ENCODE measurements at places on chromosomes 5 and 9.
A peak's percentile ranks its signal among the peaks of the same experiment; 100 is the strongest.

DNA sequence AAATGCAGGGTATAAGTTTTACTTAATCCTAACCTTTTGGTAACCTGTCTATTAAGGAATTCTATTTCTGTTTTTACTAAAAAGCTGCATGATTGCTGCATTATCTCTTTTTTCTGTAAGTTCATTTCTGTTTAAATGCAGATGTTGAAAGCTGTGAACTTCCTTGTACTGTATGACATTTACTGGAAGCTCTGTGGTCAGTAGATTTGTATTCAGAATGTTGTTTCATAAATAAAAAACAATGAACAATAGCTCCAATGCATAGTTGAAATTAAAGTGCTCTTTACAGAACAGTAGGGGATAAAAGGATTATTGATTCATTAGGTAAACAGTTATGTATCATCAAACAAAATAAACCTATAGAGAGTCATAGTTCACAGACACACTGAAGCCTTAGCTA lies 46.5 kb upstream of the FKTN start:
- DNase-seq: no peak

DNA sequence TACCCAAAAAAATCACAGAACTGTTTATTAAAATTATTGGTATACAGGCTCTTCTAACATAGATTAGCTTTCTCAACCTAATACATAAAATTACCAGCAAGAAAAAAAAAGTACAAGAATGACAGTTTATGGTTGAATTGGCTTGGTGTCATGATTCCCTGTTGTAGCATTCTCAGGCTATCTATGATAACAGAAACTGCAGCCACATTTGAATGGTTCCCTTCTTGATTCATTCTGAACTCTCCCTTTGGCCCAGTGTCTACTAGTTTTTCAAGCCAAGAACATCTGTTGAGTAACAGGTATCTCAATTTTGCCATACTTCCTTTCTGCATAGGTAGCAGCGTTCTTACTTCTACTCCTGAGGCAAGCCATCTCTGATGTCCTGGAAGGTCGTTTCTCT lies 3.0 kb downstream of the SPIN1 start:
- DNase-seq: no peak

DNA sequence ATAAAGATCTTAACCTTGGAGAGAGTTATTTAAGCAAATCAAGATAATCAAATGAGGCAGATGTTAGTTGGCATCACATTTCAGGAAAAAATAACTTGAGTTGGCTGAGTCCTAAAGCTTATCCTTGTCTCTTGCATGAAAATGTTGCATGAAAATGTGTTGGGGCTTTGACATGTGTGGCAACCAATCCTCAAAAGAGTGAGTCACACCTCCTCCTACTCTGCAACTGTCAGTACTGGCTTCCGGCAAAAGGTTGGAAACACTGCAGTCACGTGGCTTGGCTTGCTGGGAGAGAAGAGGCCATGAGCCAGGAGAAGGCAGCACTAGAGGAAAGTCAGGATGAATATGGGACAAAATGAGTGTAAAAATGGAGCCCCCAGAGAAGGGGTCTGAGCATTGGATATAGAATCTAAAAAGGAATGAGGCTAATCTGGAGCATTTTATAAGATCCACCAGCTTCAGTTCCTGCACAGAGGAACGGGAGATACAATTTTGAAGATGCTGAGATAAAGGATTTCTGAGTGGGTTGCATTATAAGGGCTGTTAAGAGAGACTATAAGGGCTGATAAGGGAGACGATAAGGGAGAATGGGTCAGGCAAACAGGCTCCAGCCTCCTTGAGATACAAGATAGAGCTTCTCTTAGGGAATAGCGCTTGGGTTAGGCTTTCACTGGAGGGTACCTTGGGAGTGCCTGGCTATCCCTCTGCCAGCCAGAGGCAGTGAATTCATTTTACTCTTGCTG lies 43.1 kb downstream of the SPATA31D1 start:
- DNase-seq: peak; percentile 26

- no peak for DNase-seq
Observed at GRCh38 chr5:17929171-17929570, 294.9 kb downstream of the TAF11L14 start.

GRCh38 chr5:150487199-150488061 lies 20.5 kb upstream of the NDST1 start:
- DNase-seq: peak; percentile 71

DNA sequence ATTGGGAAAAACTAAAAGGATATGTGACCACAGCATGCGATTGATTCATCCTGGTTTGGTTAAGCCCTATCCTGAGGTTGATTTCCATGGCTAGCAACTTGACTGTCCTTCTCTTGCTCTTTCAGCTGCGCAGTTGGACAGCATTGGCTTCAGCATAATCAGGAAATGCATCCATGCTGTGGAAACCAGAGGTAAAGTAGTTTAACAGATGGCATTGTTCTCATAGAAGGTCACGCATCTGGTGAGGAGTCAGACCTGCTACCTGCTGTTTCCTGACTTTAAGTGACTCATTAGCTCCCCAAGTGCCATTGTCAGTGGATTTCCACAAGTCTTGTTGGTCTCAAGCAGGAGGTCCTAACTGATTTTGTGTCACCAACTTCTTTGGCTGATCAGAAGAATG lies 266.9 kb downstream of the ARHGAP26 start:
- DNase-seq: peak; percentile 54

DNA sequence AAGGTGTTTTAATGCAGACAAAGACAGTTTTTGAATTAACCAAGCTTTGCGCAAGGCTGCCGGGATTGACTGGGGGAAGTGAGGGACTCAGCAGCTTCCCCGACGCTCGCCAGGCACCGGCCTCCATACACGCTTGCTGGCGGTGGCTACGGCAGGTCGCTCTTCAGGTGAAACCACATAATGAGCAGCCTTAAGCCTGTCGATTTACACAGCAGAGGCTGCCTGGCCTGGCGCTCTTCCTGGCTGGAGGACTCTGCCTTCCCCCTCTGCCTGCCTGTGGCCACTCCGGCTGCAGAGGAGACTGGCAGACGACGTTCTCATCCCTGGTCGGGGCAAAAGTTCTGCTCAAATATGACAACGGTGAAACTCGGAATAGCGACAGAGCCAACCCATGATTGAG lies 9.0 kb upstream of the NOTCH1 start:
- no peak for DNase-seq

DNA sequence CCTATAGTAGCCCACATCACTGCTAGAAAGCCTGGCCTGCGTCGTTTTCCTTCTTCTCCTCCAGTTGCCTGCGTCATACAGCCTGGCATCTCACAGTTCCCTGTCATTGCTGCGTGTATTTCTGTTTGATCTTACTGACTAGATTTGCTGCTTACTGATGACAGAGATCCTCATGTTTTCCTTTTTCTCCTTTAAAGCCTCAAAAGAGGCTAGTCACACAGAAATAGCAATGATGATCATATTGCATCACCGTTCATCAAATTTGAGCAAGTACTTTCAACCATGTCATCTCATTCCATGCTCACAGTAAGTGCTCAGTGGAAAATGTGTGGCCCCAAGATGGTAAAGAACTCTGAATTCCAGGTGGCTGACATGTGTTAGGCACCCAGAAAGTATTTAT lies 76.8 kb downstream of the MVB12B start:
- DNase-seq: no peak

DNA sequence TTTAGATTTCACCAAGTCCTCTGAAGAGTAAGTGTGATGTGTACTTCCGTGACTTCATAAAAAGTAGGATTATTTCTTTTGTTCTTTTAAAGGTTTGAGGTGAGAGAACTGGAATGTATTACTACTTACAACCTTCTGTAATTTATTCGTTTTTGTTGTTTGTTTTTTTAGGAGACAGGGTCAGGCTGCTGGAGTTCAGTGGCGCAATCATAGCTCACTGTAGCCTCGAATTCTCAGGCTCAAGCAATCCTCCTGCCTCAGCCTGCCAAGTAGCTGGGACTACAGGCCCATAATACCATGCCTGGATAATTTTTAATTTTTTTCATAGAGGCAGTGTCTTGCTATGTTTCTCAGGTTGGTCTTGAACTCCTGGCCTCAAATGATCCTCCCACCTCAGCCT lies 68.3 kb upstream of the RETREG1 start:
- DNase-seq: no peak

- DNase-seq: no peak
Observed at GRCh38 chr9:97366476-97366875, 45.4 kb upstream of the TDRD7 start.

- DNase-seq: peak; percentile 19
Observed at GRCh38 chr9:128190516-128191405, 611 bp downstream of the CIZ1 start.

DNA sequence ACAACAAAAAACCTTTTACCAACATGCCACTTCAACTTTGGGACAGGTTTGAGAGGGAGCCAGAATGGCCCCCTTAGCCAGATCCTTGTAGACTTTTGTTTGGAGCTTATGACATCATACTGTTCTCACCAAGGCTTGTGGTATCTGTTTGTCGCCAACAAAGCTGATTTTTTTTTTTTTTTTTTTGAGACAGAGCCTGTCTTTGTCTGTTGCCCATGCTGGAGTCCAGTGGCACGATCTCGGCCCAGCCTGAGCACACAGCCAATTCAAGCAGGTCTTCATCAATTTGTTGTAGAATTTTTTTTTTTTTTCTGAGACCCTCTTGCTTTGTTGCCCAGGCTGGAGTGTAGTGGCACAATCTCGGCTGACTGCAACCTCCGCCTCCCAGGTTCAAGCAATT lies 26.4 kb upstream of the NTNG2 start:
- DNase-seq: no peak

- peak; percentile 91 for DNase-seq
Observed at GRCh38 chr9:134666831-134667230, 25.2 kb downstream of the COL5A1 start.

DNA sequence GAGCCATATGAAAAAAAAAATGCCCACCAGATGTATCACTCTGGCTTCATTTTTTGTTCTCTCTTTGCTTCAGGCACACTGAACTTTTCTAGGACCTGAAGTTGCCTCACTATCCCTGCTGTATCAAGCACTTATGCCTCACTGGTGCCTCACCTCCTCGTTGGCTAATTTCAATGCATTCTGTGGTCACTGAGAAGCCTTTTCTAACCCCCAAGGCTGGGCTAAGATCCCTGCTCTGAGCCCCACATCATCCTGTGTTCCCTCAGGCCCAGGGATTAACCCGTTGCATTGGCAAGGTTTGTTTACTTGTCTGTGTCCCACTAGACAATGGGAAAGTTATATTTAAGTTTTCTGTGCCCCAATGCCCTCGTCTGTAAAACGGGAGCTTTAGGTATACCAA lies 362.7 kb downstream of the OSTF1 start:
- no peak for DNase-seq

DNA sequence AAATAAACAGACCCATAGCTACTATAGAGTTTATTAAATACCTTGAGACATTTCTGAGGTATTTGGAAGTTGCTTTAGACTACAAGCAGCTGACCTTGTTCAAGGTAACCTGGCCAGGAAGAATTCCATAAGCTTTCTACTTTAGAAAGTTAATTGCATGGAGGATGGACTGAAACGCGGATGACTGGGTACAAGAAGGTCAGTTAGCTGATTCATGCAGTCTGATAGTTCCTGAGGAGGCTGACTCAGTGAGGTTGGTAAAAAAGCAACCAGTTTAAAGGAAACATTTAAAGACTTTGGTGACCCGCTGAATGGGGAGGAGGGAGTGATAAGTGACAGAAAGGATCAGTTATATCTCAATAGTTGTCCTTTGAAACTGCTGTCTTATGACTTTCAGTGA lies 670.1 kb upstream of the CDH9 start:
- peak; percentile 54 for DNase-seq

GRCh38 chr9:130340011-130340410 lies 74.5 kb downstream of the HMCN2 start:
- no peak for DNase-seq

- peak; percentile 16 for DNase-seq
Observed at GRCh38 chr5:55855509-55855908, 4.4 kb downstream of the IL31RA start.

- no peak for DNase-seq
Observed at GRCh38 chr5:42813533-42813932, 1.8 kb upstream of the SELENOP start.

DNA sequence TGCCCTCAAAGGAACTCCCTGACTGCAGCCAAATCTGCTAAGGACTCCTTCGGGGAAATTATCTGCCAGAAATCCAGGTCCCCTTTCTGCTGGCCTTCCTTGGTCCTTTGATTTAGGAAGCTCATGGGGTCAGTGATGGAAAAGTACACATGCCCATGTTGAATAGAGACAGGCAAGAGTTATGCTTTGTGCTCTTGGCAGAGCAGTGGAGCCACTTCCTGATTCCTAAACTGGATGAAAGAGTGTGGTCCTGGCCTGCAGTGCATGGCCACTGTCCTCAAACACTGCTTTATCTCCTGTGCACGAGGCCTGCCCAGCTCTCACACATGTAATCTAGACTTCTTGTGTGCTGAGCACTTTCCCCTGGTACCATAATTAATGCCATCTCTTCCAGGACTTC lies 2.0 kb upstream of the EBF1 start:
- DNase-seq: no peak

DNA sequence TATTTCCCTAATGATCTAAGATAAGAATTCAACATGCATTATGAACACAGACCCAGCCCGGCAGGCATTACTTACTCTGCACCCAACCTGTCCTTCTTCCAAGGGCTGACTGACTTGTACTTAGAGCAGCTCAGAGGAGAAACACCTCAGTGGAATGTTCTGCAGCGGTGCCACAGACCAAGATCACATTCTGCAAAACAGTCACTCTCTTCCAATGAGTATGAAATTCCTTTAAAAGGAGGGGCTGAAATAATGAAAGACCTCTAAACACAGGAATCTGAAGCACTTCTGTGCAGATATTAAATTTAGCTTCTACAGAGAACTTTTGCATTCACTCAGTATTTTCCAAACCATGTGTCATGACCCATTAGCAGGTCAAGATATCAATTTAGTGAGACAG lies 172.9 kb downstream of the ZDHHC21 start:
- no peak for DNase-seq

DNA sequence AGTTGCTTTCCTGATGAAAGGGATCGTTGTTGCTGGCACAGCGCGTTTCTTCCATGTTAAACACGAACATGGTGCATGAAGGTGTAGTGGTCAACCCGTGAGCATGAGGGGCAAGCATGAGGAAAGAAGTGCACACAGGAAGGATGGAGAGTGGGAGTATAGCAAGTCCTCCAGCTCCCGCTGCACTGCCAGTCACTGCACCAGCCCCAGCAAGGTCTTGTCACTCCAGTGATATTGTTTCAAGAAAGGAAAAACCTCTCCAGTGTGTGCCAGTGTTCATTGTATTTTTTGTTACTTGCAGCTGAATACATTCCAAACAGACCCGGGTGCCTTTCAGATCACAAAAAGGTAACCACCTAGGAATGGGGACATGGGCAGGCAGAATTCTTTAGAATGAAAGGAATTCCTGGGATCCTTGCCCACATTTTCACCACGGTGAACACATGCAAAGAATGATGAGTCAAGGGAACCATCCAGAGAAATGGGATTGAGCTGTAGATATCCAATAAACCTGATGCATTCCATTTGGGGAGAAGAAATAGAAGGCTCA lies 186.3 kb downstream of the AOPEP start:
- peak; percentile 89 for DNase-seq

DNA sequence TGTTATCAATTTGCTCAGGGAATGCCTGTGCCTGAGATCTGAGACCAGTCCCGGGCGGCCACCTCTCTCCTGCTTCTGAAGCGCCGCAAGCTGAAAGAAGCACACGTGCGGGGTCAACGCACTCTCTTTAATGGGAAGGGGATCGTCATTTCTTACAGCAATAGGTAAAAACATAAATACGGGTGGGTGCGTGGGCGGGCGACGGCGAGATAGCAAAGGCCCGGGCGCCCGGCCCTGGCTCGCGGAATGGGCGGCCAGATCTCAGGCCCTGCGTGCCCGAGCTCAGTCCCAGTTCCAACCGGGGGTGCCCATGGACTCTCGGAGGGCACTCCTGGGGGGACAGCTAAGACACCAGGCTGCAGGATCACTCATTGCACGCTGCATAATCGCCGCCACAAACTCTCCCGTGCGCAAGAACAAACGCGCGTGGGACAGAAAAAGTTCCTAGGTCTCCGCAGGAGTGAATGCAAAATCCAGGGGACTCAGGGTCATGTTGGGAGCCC lies 3.0 kb downstream of the NKX2-5 start:
- no peak for DNase-seq

All from ELR (cell line).